Lower leg skin (tissue), 4 donors: ENCODE measurements at places on chromosomes 16 and 17.

DNA sequence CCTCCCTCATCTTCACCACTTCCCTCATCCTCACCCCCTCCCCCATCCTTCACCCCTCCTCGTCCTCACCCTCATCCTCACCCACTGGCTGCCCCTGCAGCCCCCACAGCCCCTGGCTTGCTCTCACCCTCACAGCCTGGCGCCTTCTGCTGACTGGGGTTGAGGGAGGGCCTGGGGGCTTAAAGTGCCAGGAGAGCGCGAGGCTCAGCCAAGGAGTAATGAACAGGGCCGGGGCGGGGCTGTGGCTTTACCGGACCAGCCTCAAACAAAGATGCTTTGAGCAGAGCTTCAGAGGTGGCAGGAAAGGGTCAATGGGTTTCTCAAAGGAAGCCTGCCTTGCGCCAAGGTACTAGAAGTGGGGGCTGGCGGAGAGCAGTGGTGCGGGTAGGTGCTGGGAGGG, at the start of gene PRSS33:
TSS of gene PRSS33 (minus strand) at position 155 of the 400 bp plus-strand sequence. CDS start 1,013 bp downstream, outside the sequence.
- DNase-seq = no peak

GRCh38 chr16:67518676-67519075, 10.0 kb upstream of the RIPOR1 start:
- no peak for DNase-seq

DNA sequence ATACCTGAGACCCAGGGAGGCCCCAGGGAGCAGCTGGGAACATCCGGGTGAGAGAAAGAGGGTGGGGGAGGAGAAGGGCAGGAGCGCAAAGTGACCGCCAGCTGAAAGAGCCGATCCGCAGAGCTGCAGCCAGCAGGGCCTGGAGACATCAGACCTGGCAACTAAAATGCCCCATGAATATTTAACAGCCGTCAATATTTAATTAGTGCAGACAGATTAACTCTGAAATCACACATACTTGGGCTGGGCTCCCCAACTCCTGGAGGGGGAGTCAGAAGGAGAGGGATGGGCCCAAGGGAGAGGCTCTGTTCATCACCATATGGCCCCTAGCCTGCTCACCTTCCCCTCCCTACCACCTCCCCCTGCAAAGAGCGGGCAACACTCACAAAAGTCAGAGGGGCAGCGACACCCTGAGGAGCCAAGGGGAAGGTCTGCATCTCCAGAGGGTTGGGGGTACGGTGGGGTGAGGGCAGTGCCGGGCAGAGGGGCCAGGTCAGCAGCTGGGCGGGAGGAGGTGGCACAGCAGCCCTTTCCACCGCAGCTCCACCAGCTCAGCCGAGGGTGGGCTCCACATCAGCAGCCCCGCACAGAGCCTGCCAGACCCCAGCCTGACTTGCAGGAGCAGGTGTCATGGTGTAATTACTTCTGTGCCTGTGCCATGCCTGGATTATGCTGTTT, 61.9 kb upstream of the CCL1 start:
- peak; percentile 32 for DNase-seq

DNA sequence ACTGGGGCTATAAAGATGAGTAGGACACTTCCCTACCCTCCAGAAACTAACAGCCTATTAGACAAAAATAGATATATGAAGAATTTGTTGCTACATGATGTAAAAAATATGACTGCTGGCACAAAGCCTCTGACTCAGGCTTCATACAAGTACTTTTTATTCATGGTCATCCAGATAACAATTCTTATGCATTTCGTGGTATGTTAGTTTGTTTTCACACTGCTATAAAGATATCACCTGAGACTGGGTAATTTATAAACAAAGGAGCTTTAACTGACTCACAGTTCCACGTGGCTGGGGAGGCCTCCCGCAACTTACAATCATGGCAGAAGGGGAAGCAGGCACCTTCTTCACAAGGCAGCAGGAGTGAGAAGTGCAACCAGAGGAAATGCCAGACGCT, 112.5 kb upstream of the HLF start:
- no peak for DNase-seq

- no peak for DNase-seq
Observed at GRCh38 chr16:27475561-27475960, 73.6 kb downstream of the IL21R start.

GRCh38 chr16:66551348-66551759, 1.0 kb upstream of the CKLF start:
- DNase-seq = no peak

- no peak for DNase-seq
Observed at GRCh38 chr16:85728879-85729278, 22.0 kb downstream of the C16orf74 start.

DNA sequence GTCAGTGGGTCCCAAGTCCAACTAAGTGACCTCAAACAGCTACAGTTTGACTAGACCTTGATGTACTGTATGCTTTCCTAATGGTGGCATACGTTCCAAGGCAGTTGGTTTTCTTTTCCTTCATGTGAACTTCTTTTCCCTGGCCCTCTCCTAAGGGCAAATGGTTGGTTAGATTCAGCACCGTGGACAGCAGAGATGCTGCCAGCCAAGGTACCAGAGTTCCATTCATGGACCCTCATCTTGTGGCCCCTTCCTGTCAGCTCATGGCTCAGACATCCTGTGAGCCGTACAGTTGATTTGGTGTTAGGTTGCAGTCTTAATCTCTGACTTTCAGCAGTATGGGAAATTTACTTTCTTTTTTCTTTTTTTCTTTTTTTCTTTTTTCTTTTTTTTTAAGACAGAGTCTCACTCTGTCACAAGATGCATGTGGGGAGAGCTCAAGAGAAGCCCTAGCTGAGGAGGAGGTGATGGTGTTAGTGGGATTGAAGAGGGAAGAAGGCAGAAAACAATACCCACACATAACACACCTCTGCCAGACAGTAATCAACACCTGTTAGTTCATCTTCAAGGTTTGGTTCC, 122.4 kb downstream of the USP31 start:
- peak; percentile 6 for DNase-seq
